Ovary (tissue), 10 donors: ENCODE measurements at places on chromosomes 2 and 18. TPM values are rescaled to one million over a fixed set of nuclear protein-coding genes. Genes with fewer than 3 reads are reported as not detected.

DNA sequence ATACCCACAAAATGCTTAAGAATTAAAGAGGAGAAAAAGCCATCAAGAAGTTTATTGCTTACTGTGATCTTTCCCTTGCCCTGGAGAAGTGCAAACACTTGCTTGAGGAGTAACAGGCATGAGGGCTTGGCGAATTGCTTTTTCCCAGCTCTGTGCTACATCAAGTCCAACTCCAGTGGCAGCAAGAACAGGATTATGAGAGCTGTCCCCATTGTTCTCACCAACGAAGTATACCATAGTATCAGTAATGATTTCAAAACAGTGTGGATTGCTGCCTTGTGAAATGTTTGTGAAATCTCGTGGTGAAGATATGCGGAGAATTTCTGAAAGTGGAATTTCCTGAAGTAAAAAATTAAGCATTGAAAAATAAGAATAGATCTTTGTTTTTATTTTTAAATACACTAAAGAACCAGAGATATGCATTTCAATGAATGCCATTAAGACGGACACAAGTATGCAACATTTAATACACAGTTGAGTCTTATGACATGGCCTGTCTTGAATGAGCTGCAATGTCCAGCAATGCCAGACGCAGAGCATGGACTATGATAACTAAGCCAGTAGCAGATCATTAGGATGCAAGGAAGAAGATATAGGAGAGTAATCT lies 43.0 kb downstream of the NDUFAF7 start:
- no peak overlapping the region for H3K27ac ChIP-seq
- H3K36me3 ChIP-seq = no peaks in the 10 kb centered on the region
- no peaks in the 10 kb centered on the region for H3K27me3 ChIP-seq
- H3K4me3 ChIP-seq = no peak overlapping the region
- H3K4me1 ChIP-seq = no peaks in the 10 kb centered on the region

Gene TBR1
- not detected for total RNA-seq

DNA sequence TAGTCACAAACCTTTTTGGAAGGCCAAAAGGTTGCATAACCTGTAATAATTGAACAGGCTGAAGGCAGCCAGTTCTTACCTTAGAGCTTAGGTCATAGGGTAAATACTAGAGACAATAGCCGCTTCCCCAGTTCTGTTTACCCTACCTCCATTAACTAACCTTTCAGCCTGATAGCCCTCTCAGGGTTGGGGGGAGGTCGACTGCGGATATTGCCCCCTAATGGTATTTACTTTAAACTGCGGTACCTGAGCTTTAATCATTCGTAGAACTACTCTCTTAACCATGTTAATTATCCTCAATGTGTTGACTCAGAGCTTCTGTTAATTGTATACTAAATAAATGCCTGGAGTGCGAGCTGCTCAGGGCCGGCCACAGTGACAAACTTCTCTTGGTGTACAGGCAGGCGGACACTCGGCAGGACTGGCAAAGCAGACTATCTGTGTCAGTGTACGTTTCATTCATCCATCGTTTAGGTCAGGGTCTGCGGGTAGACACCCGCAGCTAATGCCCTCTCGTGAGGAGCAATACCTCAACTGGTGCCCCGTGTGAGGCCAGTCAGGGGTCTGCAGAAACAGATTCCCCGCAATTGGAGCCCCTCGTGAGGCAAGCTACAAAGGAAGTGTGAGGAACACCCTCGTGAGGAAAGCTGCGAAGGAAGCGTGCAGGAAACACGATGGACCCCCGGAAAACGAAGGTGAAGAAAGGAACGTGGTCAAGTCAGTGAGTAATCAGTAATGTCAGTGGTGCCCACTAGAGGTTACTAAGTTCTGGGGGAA lies 115.3 kb upstream of the SCN7A start:
- DNase-seq = no peak
- no peaks in the 10 kb centered on the region for H3K4me1 ChIP-seq

Gene SH2D6
- not detected for total RNA-seq

- H3K27me3 ChIP-seq = no peaks in the 10 kb centered on the region
- no peak overlapping the region for H3K4me3 ChIP-seq
- no peaks in the 10 kb centered on the region for H3K36me3 ChIP-seq
- H3K27ac ChIP-seq = no peak overlapping the region
- DNase-seq = no peak
Measured at GRCh38 chr18:34624551-34624950, 85.5 kb upstream of the DTNA start.

Gene LHCGR
- total RNA-seq = 1.7 TPM

- no peak overlapping the region for H3K27ac ChIP-seq
- no peak for DNase-seq
- no peaks in the 10 kb centered on the region for H3K36me3 ChIP-seq
- H3K4me1 ChIP-seq = no peaks in the 10 kb centered on the region
Measured at GRCh38 chr2:23373666-23374065, 11.3 kb upstream of the KLHL29 start.

DNA sequence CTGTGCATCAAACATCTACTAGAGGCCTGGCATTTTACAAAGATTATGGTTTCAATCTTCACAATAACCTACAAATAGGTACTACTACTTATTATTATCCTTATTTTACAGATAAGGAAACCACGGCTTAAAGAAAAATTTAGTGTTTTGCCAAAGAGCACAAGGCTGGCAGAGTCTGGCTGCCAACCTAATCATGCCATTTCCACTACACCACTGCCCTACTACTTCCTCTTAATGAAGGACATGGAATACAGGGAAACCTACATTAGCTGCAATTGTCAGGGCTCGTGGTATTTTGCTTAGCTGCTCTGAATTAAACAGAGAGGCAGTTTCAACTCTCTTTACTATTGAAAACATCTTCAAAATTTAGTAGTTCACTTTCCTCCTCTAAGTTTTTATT lies 5.9 kb downstream of the MBOAT2 start:
- peaks cover 3% of the 10 kb centered on the region for H3K4me1 ChIP-seq
- H3K27me3 ChIP-seq = no peaks in the 10 kb centered on the region
- no peak for DNase-seq
- no peak overlapping the region for H3K27ac ChIP-seq
- H3K36me3 ChIP-seq = no peaks in the 10 kb centered on the region
- no peak overlapping the region for H3K4me3 ChIP-seq

GRCh38 chr2:31886700-31887099 lies 124.1 kb downstream of the MEMO1 start:
- DNase-seq = no peak
- H3K4me1 ChIP-seq = no peaks in the 10 kb centered on the region
- no peaks in the 10 kb centered on the region for H3K27me3 ChIP-seq
- H3K27ac ChIP-seq = no peak overlapping the region
- no peaks in the 10 kb centered on the region for H3K36me3 ChIP-seq

- DNase-seq = no peak
- no peaks in the 10 kb centered on the region for H3K4me1 ChIP-seq
- no peaks in the 10 kb centered on the region for H3K27me3 ChIP-seq
- H3K27ac ChIP-seq = no peak overlapping the region
- no peaks in the 10 kb centered on the region for H3K36me3 ChIP-seq
- no peak overlapping the region for H3K4me3 ChIP-seq
Measured at GRCh38 chr2:230496891-230497290, 80.9 kb downstream of the SP100 start.

GRCh38 chr2:135916207-135916606 lies 40.0 kb upstream of the MCM6 start:
- H3K27me3 ChIP-seq = no peaks in the 10 kb centered on the region
- no peaks in the 10 kb centered on the region for H3K36me3 ChIP-seq
- H3K4me3 ChIP-seq = no peak overlapping the region
- no peaks in the 10 kb centered on the region for H3K4me1 ChIP-seq

- DNase-seq = no peak
- H3K27ac ChIP-seq = no peak overlapping the region
- no peaks in the 10 kb centered on the region for H3K27me3 ChIP-seq
Measured at GRCh38 chr2:100243631-100244030, 78.7 kb downstream of the LONRF2 start.

DNA sequence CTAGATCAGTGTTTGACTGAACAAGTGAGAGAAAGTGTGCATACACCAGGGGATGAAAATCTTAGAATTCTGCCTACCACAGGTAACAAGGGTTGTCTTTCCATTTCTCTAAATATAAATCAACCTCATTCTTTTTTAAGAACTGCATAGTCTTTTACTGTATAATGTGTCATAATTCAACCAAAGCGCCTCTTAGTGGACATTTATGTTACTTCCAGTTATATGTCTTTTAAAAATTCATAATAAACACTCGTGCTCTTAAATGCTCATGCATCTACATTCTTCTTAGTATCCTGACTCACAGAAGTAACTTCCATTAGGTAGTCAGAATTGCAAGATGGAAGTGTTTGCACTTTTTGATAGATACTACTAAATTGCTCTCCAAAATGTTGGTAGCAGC lies 76.2 kb downstream of the CHRNA1 start:
- H3K27ac ChIP-seq = no peak overlapping the region
- DNase-seq = no peak
- H3K4me1 ChIP-seq = no peaks in the 10 kb centered on the region
- H3K4me3 ChIP-seq = no peak overlapping the region
- H3K36me3 ChIP-seq = no peaks in the 10 kb centered on the region

GRCh38 chr18:46910856-46911255 lies 6.5 kb downstream of the PIAS2 start:
- DNase-seq = no peak
- no peaks in the 10 kb centered on the region for H3K36me3 ChIP-seq
- peaks cover 3% of the 10 kb centered on the region for H3K4me1 ChIP-seq
- no peak overlapping the region for H3K27ac ChIP-seq
- H3K4me3 ChIP-seq = no peak overlapping the region
- H3K27me3 ChIP-seq = no peaks in the 10 kb centered on the region

- H3K27ac ChIP-seq = no peak overlapping the region
- H3K4me3 ChIP-seq = no peak overlapping the region
- no peaks in the 10 kb centered on the region for H3K36me3 ChIP-seq
- no peaks in the 10 kb centered on the region for H3K4me1 ChIP-seq
- no peaks in the 10 kb centered on the region for H3K27me3 ChIP-seq
Measured at GRCh38 chr2:105118960-105119359, 81.1 kb downstream of the MRPS9 start.

DNA sequence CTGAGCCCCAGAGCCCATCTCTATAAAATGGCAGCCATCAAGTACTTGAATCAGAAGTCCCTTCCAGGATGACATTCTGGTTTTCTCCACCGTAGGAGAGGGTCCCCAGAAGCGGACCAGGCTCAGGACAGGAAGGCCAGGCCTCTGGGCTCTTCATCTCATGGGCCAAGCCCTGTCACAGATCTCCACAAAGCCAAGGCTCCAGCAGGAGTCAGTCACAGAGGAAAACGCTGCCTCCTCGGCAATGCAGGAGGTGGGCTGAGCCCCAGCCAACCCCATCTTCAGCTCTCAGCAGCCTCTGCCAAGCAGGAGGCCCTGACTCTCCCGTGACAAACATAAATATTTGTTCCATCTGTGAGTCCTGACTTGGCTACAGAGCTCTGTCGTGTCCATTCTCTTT lies 39.4 kb upstream of the GPAT2 start:
- no peak overlapping the region for H3K4me3 ChIP-seq
- no peak overlapping the region for H3K27ac ChIP-seq
- no peaks in the 10 kb centered on the region for H3K27me3 ChIP-seq
- DNase-seq = no peak

DNA sequence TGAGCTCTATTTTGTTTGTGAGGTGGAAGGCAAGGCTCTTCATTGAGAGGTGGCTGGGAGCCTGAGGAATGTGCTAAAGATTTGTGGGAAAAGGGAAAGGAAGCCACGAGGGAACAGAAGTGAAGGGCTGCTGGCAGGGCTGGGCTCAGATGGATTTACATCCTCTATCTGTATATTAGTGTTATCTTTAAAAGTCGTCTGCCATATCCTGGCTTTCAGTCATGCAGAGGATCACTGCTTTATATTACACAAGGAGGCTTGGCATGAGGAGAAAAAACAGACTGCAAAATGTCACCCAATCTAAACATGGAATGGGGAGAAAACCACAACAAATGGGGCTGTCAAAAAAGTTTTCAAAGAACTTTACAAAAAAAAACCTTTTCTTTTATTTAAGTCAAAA lies 434.4 kb downstream of the HRH4 start:
- H3K4me3 ChIP-seq = no peak overlapping the region
- H3K27ac ChIP-seq = no peak overlapping the region
- no peaks in the 10 kb centered on the region for H3K36me3 ChIP-seq
- H3K27me3 ChIP-seq = no peaks in the 10 kb centered on the region
- DNase-seq = no peak

- H3K4me3 ChIP-seq = no peak overlapping the region
- H3K36me3 ChIP-seq = no peaks in the 10 kb centered on the region
- DNase-seq = peak; percentile 56
- no peak overlapping the region for H3K27ac ChIP-seq
Measured at GRCh38 chr2:8502316-8502715, 179.5 kb upstream of the ID2 start.
